T-helper 1 cell (primary cell): ENCODE measurements at places on chromosomes 12 and 14.
A peak's percentile ranks its signal among the peaks of the same experiment; 100 is the strongest.

GRCh38 chr12:113461666-113462065 lies 10.0 kb downstream of the LHX5 start:
- DNase-seq, result no peak

- DNase-seq, result no peak
Measured at GRCh38 chr14:78254911-78255461, 84.8 kb downstream of the NRXN3 start.

GRCh38 chr14:34275078-34275477 lies 187.0 kb downstream of the SPTSSA start:
- DNase-seq, result no peak

DNA sequence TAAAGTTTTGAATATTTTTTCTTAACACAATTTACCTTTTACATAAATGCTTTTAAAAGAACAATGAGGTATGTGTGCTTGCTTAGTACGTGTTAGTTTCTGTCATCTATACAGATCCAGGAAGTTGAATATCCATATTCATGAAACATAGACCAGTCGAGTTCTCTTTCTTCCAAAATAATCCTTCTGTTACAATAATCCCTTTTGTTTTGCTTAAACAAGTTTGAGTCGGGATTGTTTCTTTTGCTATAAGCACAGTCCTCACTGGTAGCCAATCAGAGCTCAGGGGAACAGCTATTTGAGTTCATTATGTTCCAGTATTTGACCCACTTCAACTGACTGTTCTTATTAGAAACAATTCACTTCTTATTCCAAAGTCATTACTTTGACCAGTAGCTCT lies 214.7 kb upstream of the FLRT2 start:
- no peak for DNase-seq

DNA sequence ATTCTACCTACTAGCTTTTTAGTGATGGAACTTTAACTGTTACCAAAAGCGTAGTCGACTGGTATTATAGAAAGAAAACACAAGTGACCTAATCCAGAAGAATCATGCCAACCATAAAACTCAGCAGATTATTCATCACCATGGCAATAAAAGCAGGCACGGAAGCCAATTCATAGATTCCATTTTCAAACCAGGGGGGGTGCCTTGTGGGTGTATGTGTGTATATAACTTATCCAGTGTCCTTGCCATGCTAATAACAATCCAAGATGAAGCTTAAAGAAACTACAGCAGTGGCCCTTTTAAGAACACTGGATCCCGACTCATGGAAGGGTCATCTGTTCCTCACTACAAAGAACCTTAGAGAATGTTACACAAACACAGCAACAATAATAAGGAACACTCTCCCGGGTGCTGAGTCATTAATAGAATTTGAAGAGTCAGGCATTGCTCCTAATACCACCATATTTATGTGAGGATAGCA lies 61.0 kb downstream of the EPS8 start:
- DNase-seq, result no peak

DNA sequence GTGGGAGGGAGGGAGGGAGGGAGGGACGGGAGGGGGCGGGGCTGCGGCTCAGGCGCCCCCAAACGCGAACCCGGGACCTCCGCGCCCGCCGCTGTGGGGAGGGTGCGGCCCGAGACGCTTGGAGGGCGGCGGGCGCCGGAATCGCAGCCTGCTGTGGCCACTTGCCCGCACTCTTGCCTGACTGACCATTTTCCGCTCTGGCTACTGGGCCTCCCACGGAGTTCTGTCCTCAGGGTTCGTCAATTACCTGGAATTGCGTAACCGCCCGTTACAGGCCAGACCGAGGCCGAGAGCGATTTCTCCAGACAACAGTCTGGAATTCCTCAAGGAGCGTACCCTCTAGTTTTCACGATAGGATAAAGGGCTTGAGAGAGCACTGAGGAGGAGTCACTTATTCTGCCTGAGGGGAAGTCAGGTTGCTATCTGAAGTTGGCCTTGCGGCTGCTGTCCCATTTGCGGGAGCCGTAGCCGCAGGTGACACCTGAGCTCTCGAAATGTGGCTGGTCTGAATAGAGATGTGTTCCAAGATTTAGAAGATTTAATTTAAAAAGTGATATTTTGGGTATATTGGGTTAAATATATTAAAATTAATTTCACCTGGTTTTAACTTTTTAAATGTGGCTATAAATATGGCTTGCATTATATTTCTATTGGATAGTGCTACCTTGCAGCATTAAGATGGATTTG lies 446 bp upstream of the ZNF641 start:
- DNase-seq, result no peak

DNA sequence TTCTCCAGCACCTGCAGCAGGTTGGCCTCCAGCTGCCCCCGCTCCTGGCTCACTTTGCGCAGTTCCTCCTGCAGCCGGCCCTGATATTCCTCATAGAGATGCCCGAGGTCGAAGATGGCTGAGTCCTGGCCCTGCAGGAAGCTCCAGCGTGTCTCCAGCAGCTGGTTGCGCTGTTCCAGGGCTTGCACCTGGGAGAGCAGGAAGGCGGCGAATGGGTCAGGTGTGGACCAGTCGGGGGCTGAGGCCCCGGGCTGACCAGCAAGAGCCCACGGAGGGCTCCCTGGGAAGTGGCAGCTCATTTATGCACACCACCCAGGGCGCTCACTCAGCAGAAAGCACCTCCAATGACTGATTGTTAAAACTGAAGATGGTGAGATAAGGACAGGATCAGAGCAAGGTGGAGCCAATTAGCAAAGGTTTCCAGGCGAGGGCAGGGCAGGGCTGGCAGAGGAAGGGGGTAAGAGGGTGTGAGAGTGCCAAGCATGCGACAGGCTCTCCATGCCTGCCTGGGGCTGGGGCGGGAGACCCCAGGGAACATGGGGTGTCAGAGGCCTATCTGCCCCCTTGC lies 6.3 kb downstream of the KRT80 start:
- DNase-seq, result no peak

- DNase-seq, result no peak
Measured at GRCh38 chr12:84637926-84638325, 274.7 kb downstream of the SLC6A15 start.

GRCh38 chr12:122049827-122050226 lies 28.1 kb downstream of the BCL7A start:
- DNase-seq, result no peak

DNA sequence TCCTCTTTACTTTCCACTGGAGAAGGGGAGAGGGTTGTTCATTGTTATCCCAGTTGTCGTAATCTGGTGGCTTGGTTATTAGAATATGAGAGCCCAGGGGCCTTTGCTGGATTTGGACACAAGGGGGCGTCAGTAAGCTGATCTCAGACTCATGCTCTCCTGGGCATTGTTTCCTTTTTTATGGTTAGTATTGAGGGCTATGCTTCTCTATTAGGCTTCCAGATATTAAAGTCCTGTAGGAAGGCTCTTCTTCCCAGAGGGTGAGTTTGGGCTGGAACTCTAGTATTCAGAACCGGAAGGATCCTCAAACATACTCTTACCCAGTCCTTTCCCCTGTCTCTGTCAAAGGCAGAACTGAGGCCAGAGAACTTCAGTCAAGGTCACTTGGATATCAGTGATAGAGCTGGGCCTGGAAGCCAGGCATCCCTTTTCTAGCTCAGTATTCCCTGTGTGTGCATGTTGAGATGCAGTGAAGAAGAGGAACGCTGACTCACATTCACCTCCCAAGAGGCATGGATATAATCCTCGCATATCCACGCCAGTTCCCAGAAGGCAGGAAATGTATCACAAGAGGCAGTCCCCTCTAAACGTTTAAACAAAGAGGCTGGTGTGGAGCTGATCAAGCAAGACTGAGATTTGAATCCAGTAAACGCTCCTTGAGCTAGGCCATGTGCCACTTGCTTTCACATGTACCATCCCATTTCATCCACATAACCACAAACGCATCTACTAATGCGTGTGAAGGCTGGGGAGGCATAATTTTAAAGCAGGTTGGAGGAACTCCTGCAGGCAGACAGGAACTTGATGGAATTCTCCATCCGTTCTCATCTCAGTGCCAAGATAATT lies 41.6 kb downstream of the UBE3B start:
- DNase-seq, result peak; percentile 51

DNA sequence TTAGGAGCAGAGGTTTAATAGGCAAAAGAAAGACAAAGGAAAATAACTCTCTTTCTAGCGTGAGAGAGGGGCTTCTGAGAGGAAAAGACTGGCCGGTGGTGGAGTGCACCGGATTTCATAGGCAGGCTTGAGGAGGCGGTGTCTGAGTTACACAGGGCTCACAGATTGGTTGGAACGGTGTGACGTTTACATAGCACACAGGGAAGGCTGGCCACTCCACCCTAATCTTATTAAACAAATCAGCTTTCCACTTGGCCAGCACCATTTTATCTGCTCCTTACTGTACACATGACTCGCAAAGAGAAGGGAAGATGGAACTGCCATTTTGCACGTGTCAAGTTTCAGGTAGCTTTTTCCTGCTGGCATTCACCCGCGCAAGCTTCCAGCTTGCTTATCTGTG lies 587.7 kb downstream of the RPL10L start:
- DNase-seq, result no peak

DNA sequence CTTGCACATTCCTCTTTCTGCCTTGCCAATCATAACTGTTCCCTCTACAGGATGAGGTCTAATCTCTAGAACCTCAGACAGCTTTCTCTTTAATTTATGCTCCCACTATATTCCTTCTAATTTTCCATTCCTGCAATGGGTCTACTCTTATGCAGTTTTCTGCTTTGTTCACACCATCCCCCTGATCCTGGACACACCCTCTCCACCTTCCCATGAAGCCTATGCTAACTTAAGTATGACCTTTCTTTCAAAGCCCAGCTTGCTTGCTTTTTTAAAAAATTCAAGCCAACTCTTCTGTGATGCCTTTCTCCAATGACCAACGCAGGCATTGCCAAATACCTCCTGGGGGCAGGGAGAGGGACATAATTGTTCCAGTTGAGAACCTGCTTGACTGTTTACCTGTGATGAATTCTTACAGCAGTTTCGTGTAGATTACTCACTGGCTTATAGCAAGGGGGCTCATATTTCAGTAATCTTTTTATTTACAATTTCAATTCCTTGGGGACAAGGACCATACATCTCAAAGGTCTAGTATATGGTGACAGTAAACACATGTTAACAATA lies 7.8 kb downstream of the SLC38A1 start:
- DNase-seq, result no peak

DNA sequence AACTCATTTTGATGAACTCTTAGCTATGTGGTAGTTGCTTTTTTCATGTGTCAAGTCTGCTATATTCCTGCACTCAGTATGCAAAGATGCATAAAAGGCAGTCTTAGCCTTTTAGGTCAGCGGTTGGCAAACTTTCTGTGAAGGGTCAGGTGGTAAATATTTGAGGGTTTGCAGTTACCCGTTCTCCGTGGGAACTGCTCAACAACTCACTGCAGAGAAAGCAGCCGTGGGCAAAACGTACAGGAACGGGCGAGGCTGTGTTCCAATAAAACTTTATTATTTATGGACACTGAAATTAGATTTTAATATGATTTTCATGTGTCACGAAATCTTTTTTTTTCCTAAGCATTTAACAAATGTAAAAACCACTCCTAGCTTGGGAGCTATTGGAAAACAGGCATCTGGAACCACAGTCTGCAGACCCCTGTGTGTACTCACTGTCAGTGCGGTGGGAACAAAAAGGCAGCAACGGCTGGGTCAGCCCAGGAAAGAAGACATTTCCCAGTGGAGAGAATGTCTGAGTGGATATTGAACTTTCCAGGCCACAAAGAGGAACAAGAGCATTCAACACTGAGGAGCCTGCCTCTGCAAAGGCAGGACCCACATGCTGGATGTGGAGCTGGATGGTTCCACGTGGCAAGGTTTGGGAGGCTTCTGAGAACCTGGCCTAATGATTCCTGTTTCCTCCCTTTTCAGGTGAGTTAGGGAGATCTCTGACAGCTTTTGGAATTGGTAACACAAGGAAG lies 3.5 kb upstream of the ACACB start:
- DNase-seq, result no peak

DNA sequence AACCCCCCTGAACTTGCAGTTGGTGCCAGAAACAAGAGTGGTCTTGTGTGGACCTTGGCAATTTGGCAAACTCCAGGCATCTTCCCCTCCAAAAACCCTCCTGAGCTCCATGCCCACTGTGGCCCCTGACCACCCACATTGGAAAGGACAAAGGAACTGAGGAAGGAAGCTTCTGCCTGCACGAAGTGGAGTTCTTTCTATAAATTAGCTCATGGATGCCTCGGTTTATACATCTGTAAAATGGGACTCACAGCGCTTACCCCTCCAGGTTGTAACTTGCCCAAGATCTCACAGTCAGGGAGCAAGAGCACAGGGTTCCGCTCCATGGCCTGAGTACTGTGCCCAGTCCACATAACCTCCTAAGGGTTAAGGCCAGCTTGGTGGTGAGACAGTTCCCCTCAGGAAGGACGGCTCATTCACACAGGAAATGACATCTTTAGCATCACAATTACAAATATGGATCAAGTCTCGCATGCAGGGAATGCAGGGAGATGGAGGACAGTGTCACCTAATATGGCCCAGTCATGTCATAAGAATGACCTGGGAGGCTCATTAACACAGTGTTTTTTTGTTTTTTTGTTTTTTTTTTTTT lies 66.6 kb downstream of the CLMN start:
- DNase-seq, result no peak

- no peak for DNase-seq
Measured at GRCh38 chr12:128791395-128792322, 32.1 kb downstream of the SLC15A4 start.

GRCh38 chr14:51677266-51677665 lies 25.6 kb downstream of the FRMD6 start:
- no peak for DNase-seq

GRCh38 chr14:102784892-102785594 lies 7.8 kb downstream of the TRAF3 start:
- DNase-seq, result no peak

- no peak for DNase-seq
Measured at GRCh38 chr14:96584199-96584906, 82.2 kb downstream of the PAPOLA start.

DNA sequence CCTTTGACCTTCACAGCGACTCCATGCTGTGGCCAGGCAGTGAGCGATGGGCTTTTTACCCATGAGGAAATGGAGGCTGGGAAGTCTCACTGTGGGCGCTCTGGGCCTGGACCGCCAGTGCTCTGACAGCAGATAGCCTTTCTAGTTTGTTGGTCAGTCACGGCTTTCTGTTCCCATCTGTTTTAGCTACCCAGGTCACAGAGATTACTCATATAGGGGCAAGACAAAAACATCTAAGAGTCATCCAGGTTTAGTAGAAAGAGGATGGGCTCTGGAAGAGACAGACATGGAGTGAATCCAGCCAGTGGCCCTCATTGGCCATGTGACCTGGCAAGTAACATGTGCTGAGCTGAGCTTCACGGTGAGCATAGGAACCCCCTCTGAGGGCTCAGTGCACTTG lies 68.6 kb downstream of the MARK3 start:
- no peak for DNase-seq

- DNase-seq, result peak; percentile 27
Measured at GRCh38 chr12:96571101-96571862, 81.9 kb downstream of the CFAP54 start.

DNA sequence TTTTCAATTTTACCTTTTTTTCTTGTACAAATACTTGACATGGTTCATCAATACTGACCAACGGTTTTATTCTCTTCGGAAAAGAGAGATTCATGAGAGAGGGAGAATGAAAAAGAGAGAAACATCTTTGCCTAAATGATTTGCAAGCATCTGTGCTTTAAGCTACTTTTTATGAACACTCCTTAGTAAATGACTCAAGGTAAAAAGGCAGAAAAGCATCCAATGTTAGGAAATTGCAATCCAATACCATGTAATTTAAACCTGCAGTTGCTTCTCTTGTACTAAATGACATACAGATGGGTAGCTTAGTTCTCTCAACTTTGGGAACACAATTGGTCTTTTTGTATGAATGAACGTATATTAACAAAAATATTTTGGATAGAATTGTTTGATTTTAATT lies 46.1 kb downstream of the MSRB3 start:
- no peak for DNase-seq

- DNase-seq, result no peak
Measured at GRCh38 chr14:33369972-33370371, 431.3 kb downstream of the NPAS3 start.

- no peak for DNase-seq
Measured at GRCh38 chr14:77589099-77589498, 27.3 kb downstream of the SPTLC2 start.
